Ovary (tissue), 10 donors: ENCODE measurements at places on chromosomes 16 and 17. TPM values are rescaled to one million over a fixed set of nuclear protein-coding genes. Genes with fewer than 3 reads are reported as not detected.

The SAMD14 gene
- 1.7 TPM for total RNA-seq

The ACD gene
- 32.8 TPM for total RNA-seq

The KRTAP1-5 gene
- total RNA-seq, result not detected

The SLC22A31 gene
- total RNA-seq, result not detected

The TMEM114 gene
- not detected for total RNA-seq

The NLRC3 gene
- total RNA-seq, result 0.18 TPM

The TSNAXIP1 gene
- total RNA-seq, result 2.9 TPM

The DHRS7C gene
- not detected for total RNA-seq

The CES4A gene
- total RNA-seq, result 67.1 TPM

DNA sequence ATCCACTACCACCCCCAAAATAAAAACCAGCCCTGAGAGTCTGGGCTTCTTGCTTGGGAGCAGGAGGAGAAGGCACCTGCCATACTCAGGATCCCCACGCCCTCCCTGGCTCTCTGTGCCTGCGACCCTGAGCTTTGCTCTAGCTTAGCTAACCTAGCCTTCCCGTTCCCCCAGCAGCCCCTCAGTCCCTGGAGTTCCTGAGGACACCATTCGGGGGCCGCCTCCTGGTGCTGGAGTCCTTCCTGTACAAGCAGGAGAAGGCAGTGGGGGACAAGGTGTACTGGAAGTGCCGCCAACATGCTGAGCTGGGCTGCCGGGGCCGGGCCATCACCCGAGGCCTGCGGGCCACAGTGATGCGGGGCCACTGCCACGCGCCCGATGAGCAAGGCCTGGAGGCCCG is 18.5 kb downstream of the FLYWCH1 start:
- no peak for DNase-seq

DNA sequence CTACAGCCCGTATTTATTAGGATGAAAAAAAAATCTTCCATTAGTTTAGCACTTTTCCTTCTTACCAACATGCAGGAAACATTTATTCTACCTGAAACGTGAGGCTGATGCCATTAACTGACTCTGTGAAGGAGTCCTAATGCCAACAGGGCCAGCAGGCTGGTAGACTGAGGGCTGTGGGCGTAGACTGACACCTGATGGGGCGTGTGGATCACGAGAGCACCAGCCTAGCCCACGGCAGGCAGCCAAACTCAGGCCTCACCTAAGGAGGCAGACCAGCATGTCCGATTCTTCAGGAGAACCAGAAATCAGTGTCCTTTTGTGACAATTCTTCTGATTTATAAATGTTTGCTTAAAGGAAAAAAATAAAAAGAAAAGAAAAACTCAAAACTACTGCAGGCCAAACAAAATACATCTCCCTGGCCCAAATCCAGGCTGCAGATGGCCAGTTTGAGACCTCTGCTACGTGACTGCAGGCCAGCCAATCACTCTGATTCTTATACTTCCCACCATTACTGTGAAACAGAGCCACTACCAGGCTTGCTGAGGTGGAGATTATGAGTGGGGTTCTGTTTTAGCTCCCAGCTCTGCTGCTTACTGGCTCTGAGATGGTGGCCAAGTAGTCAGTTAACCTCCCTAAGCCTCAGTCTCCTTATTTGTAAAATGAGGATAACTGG is 66.5 kb downstream of the GNAO1 start:
- DNase-seq, result no peak

DNA sequence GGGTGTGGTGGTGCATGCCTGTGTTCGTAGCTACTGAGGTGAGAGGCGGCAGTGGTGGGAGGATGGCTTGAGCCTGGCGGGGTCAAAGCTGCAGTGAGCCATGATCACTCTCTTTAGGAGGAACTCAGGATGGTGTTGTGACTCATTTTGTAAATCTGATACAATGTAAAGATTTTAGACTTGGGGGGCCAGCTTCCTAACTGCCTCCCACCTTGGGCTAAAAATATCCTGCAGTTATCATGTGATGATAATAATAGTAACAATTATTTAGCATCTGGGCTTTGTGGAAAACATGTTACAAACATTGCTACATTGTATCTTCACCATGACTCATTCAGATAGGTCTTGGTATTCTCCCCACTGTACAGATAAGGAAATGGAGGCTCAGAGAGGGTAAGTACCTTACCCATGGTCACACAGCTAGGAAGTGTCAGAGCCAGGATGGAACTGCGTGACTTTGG is 7.4 kb downstream of the CTNS start:
- no peak for DNase-seq

DNA sequence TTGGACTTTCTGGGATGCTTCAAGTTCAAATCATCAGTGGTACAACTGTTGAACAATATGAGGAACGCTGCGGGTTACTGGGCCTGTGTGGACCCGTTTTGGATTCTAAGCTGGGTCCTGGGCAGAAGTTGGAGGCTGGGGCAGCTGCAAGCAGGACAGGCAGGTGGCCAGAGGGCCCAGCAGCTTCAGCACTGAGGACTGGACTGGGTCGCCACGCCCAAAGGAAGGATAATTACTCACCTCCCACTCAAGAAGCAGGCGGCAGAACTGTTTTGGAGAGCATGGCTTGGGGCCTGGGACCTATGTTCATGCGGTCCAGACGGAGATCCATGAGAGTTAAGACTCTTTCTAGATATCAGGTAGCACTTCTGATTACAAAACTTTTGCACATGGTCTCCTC is 1.5 kb upstream of the ZNHIT3 start:
- no peak for DNase-seq

GRCh38 chr17:30981531-30982519 is 11.0 kb downstream of the RNF135 start:
- no peak for DNase-seq

- no peak for DNase-seq
Observed at GRCh38 chr17:65193716-65194293, 56.6 kb downstream of the RGS9 start.

DNA sequence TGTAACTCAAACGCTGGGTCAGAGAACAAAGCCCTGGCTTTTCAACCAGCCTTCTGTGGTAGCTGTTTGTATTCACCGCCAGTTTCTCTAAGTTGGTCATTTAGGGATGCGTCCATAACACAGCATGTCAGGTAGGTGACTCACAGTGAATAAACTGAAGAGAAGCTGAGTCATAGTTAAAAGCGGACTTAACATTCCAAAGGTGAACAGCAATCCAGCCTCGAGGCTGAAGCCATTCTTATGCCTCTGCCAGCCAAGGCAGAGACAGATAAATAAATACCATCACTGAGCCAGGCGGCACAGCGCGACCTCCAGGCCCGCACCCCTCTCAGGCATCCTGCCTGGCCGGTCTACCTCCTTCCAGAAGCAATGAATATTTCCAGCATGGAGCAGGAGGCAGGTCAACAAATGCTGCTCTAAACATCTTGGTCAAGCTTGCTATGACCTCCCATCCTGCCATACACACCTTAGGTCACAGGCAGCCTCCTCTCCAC is 12.4 kb upstream of the CACNG4 start:
- DNase-seq, result no peak

GRCh38 chr17:8005357-8005756 is 2.9 kb downstream of the GUCY2D start:
- no peak for DNase-seq

DNA sequence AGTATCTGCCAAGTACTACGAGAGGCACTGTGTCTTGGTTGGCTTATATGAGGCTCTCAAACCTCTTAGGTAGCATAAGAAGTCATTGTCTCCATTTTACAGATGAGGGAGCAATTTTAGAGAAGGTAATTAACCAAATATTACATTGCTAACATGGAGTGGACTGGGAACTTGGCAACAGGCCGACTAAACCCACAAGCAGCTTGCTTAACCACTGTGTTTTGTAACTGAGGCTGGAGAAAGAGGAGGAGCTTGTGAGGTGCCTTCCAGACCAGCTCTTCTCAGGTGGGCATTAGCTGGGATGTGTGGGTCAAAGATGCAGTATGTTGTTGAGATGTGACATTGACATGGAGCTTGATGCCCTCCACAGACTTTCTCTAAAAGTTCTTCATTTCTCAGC is 835.6 kb upstream of the RBFOX1 start:
- DNase-seq, result no peak

GRCh38 chr17:64401244-64401860 is 10.7 kb upstream of the PECAM1 start:
- peak; percentile 0 for DNase-seq

GRCh38 chr17:60327134-60327900 is 64.6 kb downstream of the USP32 start:
- no peak for DNase-seq

DNA sequence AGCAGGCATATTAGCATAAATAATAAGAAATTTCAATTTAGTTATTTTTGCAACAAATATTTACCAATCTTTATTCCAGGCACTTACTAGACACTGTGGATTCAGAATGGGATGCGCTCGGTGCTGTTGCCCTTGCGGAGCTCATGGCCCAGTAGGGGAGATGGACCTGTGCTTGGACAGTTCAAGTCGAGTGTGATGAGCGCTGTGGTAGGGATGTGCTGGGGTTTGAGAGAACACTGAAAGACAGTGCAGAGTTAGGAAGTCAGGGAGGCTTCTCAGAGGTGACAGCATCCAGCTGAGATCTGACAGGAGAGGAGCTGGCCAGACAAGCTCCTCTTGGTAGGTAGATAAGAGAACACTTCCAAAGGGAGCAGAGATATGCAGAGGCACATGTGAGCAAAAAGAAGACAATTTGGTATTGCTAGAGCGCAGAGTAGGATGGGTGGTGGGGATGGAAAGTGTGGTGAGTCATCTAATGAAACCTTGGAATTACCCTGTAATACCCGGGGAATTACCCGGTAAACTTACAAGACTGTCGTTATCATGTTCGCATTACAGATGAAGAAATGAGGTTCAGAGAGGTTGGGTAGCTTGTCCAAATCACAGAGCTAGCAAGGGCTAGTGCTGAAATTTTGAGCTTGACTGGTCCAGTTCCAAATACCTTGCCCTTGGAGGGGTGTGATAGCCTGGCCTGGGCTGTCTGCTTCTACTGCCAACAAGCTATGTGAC is 298.1 kb upstream of the N4BP1 start:
- DNase-seq, result no peak

GRCh38 chr16:20673882-20674683 is 23.4 kb downstream of the ACSM1 start:
- no peak for DNase-seq

GRCh38 chr16:14372471-14372870 is 257.6 kb downstream of the PARN start:
- no peak for DNase-seq

- no peak for DNase-seq
Observed at GRCh38 chr17:37090941-37091340, 142.2 kb downstream of the AATF start.

DNA sequence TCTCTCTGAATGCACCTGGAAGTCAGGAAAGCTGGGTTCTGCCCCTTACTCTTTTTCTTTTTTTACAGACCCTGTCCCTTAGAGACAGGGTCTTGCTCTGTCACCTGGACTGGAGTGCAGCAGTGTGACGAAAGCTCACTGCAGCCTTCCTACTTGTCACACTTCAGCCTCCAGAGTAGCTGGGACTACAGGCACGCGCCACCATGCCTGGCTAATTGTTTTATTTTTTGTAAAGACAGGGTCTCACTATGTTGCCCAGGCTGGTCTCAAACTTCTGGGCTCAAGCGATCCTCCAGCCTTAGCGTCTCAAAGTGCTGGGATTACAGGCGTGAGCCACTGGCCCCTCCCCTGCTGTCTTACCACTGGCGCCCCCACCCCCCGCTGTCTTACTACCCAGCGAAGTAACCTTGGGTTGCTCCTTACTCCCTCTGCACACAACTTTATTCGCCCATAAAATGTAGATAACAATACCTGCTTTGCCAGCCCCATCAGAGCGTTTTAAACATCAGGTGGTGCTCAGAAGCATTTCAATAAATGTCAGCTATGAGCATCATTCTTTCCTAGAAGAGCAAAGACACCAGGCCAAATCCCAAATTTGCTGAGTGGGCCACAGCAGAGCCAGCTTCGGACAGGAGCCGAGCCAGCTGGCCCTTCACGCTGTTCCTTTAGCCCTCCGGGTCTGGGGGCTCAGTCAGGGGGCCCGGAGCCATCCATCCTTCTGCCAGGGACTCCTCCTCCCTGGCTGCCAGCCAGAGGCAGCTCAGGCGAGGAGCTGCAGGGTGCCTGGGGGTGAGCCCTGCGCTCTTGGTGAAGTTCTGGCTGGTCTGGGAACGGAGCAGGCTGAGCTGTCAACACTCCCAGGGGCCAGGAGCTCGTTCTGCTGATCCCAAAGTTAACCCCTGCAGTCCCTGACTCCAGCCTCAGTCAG is 24.4 kb downstream of the SRL start:
- peak; percentile 76 for DNase-seq

DNA sequence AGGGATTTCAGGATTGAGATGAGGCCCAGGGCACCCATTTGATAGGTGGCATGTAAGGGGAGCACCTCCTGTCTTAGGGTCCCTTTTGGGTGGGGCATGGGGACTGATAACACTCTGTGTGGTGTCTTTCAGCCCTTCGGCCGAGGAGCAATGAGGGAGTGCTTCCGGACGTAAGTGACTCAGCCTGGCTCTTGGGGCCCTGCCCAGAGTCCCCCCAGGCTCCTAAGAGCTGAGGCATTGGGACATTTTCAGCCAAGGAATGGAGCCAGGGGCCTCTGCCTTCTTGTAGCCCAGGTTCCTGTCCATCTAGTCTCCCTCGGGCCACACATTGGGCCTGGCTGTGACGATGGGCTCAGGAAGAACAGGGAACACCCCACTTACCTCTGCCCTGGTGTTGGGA is 44.4 kb downstream of the EEF2K start:
- no peak for DNase-seq

GRCh38 chr16:72372087-72373045 is 200.4 kb upstream of the PMFBP1 start:
- DNase-seq, result no peak

- no peak for DNase-seq
Observed at GRCh38 chr16:67703626-67704025, 15.5 kb downstream of the GFOD2 start.

DNA sequence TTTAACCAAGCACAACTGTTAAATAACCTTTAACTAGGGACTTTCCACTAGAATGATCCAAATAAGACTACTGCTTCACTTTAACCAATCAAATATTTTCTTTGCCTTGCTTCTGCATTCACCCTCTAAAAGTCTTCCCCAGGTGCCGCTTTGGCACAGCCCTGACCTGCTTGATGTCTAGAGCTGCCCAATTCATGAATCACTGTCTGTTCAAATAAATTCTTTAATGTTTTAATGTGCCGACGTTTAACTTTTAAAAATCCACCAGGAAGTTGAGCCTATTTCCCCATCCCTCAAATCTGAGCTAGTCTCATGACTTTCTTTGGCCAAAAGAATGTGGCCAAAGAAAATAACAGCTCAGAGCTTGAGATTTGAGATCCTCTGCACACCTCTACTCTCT is 277.8 kb upstream of the SOX9 start:
- DNase-seq, result no peak

GRCh38 chr16:85556456-85557082 is 56.6 kb upstream of the GSE1 start:
- peak; percentile 78 for DNase-seq
